IPS DF 6.9 (cell line): ENCODE measurements at places on chromosomes 4 and X.

GRCh38 chrX:30865015-30865414 lies 24.0 kb downstream of the TAB3 start:
- no peaks in the 10 kb centered on the region for H3K4me1 ChIP-seq
- H3K36me3 ChIP-seq, result no peaks in the 10 kb centered on the region
- no peak for DNase-seq
- no peaks in the 10 kb centered on the region for H3K27me3 ChIP-seq
- no peak overlapping the region for H3K4me3 ChIP-seq

- no peaks in the 10 kb centered on the region for H3K27me3 ChIP-seq
- no peak overlapping the region for H3K4me3 ChIP-seq
- DNase-seq, result no peak
- H3K4me1 ChIP-seq, result no peaks in the 10 kb centered on the region
- no peaks in the 10 kb centered on the region for H3K36me3 ChIP-seq
Measured at GRCh38 chrX:118100091-118100490, 16.5 kb downstream of the KLHL13 start.

DNA sequence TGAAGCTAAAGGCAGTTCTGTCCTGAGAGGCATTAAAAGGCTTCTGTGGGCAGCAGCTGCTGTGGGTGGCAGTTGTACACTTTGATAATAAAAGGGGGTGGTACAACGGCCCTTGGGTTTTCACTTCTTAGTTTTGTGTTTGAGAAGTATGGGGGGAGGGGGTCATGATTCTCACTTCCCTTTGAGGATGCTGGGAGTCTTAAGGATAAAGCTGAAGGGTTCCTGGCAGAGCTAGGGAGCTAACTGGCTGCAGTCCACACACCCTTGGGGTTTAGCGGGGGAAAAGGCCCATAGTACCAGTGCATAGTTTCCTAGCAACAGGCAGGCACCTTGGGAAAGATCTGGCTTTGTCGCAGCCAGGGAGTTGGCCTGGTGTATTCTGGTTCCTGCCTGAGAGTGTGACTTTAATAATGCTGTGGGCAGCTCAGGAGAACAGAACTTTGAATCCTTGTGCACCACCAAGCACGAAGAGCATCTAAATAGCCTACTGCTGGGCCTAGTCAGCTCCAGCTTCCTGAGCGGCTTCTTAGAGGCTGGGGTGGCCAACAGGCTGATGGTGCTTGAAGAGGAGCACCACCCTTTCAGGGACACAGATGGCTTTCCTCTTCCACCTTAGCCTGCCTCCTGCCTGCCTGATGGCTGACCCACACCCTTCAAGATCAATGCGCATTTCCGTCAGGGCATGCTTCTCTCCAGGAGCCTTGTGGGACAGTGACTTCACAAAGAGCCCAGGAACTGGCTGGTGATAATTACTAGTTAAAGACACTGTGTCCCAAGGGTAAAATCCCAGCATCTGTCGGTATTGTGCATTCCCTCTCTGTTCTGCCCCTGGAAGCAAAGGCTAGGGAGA lies 12.5 kb downstream of the ZBTB33 start:
- no peak for DNase-seq
- H3K4me3 ChIP-seq, result no peak overlapping the region
- H3K4me1 ChIP-seq, result peaks cover 4% of the 10 kb centered on the region; the same call in 1 of the 2 replicates
- no peaks in the 10 kb centered on the region for H3K27me3 ChIP-seq

- H3K27me3 ChIP-seq, result no peaks in the 10 kb centered on the region
- H3K36me3 ChIP-seq, result no peaks in the 10 kb centered on the region
- DNase-seq, result no peak
- H3K27ac ChIP-seq, result no peak overlapping the region
- no peak overlapping the region for H3K4me3 ChIP-seq
Measured at GRCh38 chr4:67483868-67484602, 61.3 kb downstream of the CENPC start.

- H3K27ac ChIP-seq, result no peak overlapping the region
- no peaks in the 10 kb centered on the region; the same call in 1 of the 2 replicates for H3K27me3 ChIP-seq
- H3K36me3 ChIP-seq, result no peaks in the 10 kb centered on the region
- H3K4me1 ChIP-seq, result no peaks in the 10 kb centered on the region; the same call in 1 of the 2 replicates
- H3K4me3 ChIP-seq, result peak overlapping the region; percentile 70; the same call in 1 of the 2 replicates
- no peak for DNase-seq
Measured at GRCh38 chr4:37685161-37685822, 884 bp downstream of the RELL1 start.

- no peak overlapping the region for H3K4me3 ChIP-seq
- H3K27ac ChIP-seq, result no peak overlapping the region
- no peaks in the 10 kb centered on the region for H3K4me1 ChIP-seq
- no peak for DNase-seq
- no peaks in the 10 kb centered on the region for H3K27me3 ChIP-seq
Measured at GRCh38 chrX:25640276-25640675, 497.9 kb upstream of the MAGEB18 start.

GRCh38 chr4:8641931-8642650 lies 49.5 kb downstream of the CPZ start:
- no peak for DNase-seq
- H3K36me3 ChIP-seq, result no peaks in the 10 kb centered on the region
- H3K27ac ChIP-seq, result no peak overlapping the region
- H3K27me3 ChIP-seq, result no peaks in the 10 kb centered on the region

- no peak for DNase-seq
- H3K4me3 ChIP-seq, result no peak overlapping the region
- H3K36me3 ChIP-seq, result no peaks in the 10 kb centered on the region
- H3K27me3 ChIP-seq, result no peaks in the 10 kb centered on the region
- H3K4me1 ChIP-seq, result peaks cover 2% of the 10 kb centered on the region; the same call in 1 of the 2 replicates
- H3K27ac ChIP-seq, result no peak overlapping the region
Measured at GRCh38 chr4:26325191-26325590, 4.4 kb downstream of the RBPJ start.

DNA sequence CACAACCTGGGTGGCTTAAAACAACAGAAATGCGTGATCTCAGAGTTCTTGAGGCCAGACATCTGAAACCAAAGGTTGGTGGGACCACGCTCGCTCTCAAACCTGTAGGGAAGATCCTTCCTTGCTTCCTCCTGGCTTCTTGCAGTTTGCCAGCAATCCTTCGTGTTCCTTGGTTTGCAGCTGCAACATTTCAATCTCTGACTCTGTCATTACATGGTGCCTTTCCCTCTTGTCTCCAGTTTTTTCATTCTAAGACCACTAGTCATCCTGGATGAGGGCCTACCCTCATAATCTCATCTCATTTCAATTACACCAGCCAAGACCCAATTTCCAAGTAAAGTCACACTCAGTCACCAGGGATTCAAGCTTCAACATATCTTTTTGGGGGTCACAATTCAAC lies 388.0 kb downstream of the GPM6A start:
- H3K4me3 ChIP-seq, result no peak overlapping the region
- DNase-seq, result no peak
- H3K4me1 ChIP-seq, result no peaks in the 10 kb centered on the region
- H3K27me3 ChIP-seq, result no peaks in the 10 kb centered on the region
- no peak overlapping the region for H3K27ac ChIP-seq
- H3K36me3 ChIP-seq, result no peaks in the 10 kb centered on the region

DNA sequence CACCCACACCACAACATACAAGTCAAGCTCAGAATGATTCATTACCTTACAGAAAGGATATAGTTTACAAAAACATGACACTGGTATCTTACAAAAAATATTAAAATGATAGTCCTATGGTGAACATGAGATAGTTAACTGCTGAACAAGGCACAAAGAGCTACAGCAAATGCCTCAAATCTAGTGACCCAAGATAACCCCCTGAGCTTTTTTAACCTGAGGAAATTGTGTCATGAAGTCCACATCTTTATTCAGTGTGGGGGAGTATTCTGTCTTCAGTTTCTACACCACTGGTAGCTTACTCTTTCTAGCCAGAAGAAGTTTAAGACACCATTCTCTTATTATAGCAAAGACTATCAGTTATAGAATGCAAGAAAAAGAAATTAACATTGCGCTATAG lies 218.7 kb downstream of the MAPK10 start:
- no peak overlapping the region for H3K27ac ChIP-seq
- no peak overlapping the region for H3K4me3 ChIP-seq
- H3K36me3 ChIP-seq, result no peaks in the 10 kb centered on the region

GRCh38 chrX:56069299-56069931 lies 162.7 kb upstream of the KLF8 start:
- H3K36me3 ChIP-seq, result no peaks in the 10 kb centered on the region
- no peaks in the 10 kb centered on the region for H3K4me1 ChIP-seq
- H3K27me3 ChIP-seq, result no peaks in the 10 kb centered on the region
- no peak overlapping the region for H3K27ac ChIP-seq
- H3K4me3 ChIP-seq, result no peak overlapping the region
- no peak for DNase-seq

- H3K4me3 ChIP-seq, result no peak overlapping the region
- H3K36me3 ChIP-seq, result no peaks in the 10 kb centered on the region
- H3K27me3 ChIP-seq, result no peaks in the 10 kb centered on the region
- H3K27ac ChIP-seq, result no peak overlapping the region
- DNase-seq, result no peak
- no peaks in the 10 kb centered on the region; the same call in 1 of the 2 replicates for H3K4me1 ChIP-seq
Measured at GRCh38 chr4:91448668-91449330, 855.0 kb upstream of the GRID2 start.

DNA sequence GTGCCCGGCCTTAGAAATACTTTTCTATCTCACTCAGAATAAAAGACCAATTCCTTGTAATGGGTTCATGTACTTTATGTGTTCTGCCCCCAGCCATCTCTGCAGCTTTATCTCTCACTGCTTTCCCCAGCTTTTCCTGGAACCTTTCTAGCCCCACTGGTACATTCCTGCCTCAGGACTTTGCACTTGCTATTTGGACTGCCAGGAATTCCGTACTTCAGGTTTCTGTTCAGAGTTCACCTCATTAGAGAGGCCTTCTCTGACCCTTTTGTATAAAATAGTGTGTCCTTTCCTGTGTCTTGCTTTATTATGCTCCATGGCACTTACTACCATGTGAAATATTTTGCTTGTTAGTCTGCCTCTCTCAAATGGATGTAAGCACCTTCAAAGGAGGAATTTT lies 112.5 kb downstream of the PDLIM5 start:
- H3K27ac ChIP-seq, result no peak overlapping the region
- no peaks in the 10 kb centered on the region for H3K36me3 ChIP-seq
- H3K4me1 ChIP-seq, result no peaks in the 10 kb centered on the region
- no peak for DNase-seq
- H3K4me3 ChIP-seq, result no peak overlapping the region
- no peaks in the 10 kb centered on the region for H3K27me3 ChIP-seq

- no peaks in the 10 kb centered on the region for H3K27me3 ChIP-seq
- H3K36me3 ChIP-seq, result no peaks in the 10 kb centered on the region
- DNase-seq, result peak; percentile 7
- no peak overlapping the region for H3K4me3 ChIP-seq
- H3K27ac ChIP-seq, result no peak overlapping the region
- no peaks in the 10 kb centered on the region for H3K4me1 ChIP-seq
Measured at GRCh38 chrX:47958761-47959342, 44.9 kb downstream of the ZNF182 start.

GRCh38 chr4:60652933-60653332 lies 547.2 kb upstream of the ADGRL3 start:
- H3K4me1 ChIP-seq, result no peaks in the 10 kb centered on the region
- no peak for DNase-seq
- H3K36me3 ChIP-seq, result no peaks in the 10 kb centered on the region
- no peak overlapping the region for H3K27ac ChIP-seq
- H3K4me3 ChIP-seq, result no peak overlapping the region
- H3K27me3 ChIP-seq, result no peaks in the 10 kb centered on the region

DNA sequence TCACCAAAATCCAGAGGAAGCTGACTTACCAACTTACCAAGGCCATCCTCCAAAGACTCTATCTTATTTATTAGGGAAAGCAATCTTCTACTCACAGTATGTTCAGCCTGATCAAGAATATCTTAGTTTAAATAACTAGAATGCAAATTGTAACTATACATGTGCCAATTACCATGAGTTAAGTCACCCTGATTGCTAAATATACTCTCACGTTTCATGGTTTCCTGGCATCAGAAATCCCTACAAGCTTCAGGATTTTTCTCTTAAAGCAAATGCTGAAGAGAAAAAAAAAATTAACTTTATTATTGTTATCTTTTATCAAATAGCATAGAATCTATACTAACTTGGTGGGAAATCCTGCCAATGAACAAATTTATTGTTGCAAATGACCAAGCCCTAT lies 63.0 kb upstream of the MXD4 start:
- H3K36me3 ChIP-seq, result no peaks in the 10 kb centered on the region
- H3K4me1 ChIP-seq, result no peaks in the 10 kb centered on the region
- H3K27me3 ChIP-seq, result no peaks in the 10 kb centered on the region
- no peak overlapping the region for H3K4me3 ChIP-seq
- DNase-seq, result no peak

GRCh38 chr4:11735651-11736050 lies 307.0 kb upstream of the HS3ST1 start:
- no peak overlapping the region for H3K4me3 ChIP-seq
- no peak overlapping the region for H3K27ac ChIP-seq
- no peaks in the 10 kb centered on the region for H3K4me1 ChIP-seq
- no peak for DNase-seq
- H3K36me3 ChIP-seq, result no peaks in the 10 kb centered on the region

- no peaks in the 10 kb centered on the region for H3K27me3 ChIP-seq
- no peak overlapping the region for H3K27ac ChIP-seq
- DNase-seq, result no peak
- H3K4me3 ChIP-seq, result no peak overlapping the region
Measured at GRCh38 chr4:47010912-47011446, 17.6 kb upstream of the GABRA4 start.

- no peaks in the 10 kb centered on the region for H3K4me1 ChIP-seq
- H3K4me3 ChIP-seq, result no peak overlapping the region
- H3K27me3 ChIP-seq, result no peaks in the 10 kb centered on the region
- no peak for DNase-seq
- no peak overlapping the region for H3K27ac ChIP-seq
- no peaks in the 10 kb centered on the region for H3K36me3 ChIP-seq
Measured at GRCh38 chr4:152269448-152270191, 266.3 kb downstream of the FBXW7 start.

GRCh38 chrX:119009071-119009470 lies 34.7 kb downstream of the LONRF3 start:
- H3K4me1 ChIP-seq, result no peaks in the 10 kb centered on the region
- DNase-seq, result no peak
- no peaks in the 10 kb centered on the region for H3K36me3 ChIP-seq
- H3K27me3 ChIP-seq, result no peaks in the 10 kb centered on the region
